ENCODE measurements at places on chromosomes 12 and 14.

DNA sequence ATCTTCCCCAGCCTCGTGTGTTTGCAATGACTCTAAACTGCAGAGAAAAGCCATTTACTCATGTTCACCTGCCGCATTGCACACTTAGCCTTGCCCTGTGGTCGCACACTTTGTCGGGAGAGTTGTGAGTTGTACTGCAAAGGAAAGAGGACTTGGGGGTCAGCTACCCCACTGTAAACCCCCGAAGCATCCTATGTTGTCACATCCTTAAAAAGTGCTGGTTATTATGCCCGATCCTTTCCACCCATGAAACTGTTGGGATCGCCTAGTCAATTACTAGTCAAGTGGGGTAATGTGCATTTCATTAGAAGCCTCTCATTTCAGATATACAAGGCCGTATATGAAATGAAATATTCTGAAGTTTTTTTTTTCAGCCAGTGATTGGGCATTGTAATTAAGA lies 98.2 kb downstream of the SRRM4 start:
- no peak for DNase-seq

DNA sequence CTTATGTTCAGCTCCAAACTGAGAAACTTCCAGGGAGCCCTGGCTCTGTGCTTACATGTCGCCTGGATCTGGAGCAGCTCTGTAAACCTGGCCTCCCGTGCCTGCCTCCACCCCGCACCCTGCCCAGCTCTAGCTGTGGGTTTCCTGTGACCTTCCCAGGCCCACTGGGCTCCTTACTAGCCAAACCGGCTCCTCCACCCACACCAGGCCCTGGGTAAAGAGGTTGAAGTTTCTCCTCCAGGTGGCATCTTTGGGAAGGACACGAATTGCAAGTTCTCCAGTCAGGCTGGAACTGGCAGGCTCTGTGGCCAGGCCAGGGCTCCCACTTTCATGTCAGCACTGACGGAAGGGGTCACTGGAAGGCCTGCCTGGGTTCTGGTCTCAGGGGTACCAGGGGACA lies 60.9 kb upstream of the ZFP36L1 start:
- no peak for DNase-seq

DNA sequence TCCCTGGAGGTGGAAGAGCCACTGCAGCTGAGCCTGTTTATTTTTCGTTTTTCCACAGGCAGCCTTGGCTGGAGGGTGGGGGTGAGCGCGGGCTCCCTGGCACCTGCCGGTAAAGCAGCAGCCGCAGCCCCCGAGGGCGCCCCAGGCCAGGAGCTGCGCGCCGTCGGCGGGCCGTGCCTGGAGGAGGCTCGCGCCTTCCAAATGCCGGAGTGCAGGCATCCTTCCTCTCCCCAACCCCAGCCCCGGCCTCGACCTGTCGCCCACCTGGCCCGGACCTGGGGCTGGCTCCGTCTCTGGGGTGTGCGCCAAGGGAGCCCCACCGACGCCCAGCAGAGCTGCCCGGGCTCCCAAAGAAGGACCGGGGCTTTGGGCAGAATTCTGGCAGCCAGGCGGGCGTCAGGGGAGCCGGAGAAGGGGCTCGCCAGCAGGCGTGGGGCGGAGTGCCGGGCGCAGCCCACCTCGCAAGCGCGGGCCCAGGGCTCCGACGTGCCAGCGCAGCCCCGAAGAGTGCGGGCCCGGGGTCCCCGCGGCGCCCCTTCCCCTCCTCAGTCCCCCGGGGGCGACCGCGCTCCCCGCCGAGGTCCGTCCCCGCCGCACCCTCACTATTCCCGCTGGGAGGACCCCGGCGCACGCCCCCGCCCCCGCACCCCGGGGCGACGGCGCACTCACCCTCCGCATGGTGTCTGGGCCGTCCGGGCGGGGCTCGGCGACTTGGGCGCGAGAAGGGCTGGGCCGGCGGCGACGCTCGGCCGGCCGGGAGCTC lies 130.3 kb downstream of the NDUFA12 start:
- no peak for DNase-seq

DNA sequence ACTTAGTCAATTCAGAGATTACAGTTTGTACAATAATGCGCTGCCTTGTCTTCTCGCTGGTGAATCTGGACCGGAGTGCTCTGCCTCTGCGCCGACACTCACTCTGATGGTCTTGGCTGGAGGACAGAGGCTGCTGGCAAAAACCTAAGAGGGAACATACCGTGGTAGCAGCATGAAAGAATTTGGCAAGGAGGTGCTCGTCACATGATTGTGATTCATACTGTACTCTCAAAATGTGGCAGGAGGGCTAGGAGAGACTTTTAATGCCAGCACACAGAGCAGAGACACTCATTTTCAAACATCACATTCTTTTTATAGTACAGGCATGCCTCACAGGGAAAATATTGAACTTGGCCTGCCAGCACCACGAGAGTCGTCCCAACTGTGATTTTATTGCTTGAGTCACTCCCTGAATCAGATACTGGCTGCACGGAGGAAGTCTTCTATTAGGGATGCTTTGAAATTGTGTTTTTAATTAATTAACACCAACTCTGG lies 67.8 kb downstream of the HMGA2 start:
- DNase-seq = no peak

GRCh38 chr14:58731465-58732293 lies 93.9 kb downstream of the DACT1 start:
- no peak for DNase-seq

- no peak for DNase-seq
These were observed 14.6 kb downstream of the MEG3 start for GRCh38 chr14:100840286-100841065.

GRCh38 chr14:29896354-29896821 lies 31.3 kb downstream of the PRKD1 start:
- no peak for DNase-seq

GRCh38 chr14:65287264-65288131 lies 125.0 kb upstream of the FUT8 start:
- DNase-seq = peak; percentile 66

DNA sequence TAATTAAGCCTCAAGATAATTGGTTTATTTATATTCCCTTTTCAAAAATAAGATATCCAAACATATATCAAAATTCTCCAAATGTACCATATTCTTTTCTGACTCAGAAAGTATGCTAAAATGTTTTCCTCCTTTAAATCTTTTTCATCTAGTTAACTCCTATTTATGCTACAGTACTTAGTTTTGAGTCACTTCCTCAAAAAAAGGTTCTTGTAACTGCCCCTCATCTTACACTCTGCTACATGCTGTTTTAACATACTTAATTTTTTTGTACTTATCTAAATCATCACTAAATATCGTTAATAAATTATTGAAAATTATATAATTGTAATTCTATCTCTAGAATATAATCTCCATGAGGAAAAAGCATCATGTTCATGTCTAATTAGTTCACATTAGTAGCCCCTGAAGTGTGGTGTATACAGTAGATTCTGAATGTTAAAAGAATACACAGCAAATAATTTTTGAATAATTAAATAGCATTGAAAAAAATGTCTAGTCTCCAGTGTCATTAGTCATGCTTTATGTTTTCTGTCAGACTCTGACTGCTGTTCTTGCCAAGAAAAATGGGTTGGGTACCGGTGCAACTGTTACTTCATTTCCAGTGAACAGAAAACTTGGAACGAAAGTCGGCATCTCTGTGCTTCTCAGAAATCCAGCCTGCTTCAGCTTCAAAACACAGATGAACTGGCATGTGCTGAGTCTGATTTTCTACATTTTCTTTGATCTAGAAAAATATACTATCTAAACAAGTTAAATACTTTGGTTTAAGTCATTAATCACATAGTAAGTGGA lies 3.5 kb downstream of the KLRD1 start:
- no peak for DNase-seq

DNA sequence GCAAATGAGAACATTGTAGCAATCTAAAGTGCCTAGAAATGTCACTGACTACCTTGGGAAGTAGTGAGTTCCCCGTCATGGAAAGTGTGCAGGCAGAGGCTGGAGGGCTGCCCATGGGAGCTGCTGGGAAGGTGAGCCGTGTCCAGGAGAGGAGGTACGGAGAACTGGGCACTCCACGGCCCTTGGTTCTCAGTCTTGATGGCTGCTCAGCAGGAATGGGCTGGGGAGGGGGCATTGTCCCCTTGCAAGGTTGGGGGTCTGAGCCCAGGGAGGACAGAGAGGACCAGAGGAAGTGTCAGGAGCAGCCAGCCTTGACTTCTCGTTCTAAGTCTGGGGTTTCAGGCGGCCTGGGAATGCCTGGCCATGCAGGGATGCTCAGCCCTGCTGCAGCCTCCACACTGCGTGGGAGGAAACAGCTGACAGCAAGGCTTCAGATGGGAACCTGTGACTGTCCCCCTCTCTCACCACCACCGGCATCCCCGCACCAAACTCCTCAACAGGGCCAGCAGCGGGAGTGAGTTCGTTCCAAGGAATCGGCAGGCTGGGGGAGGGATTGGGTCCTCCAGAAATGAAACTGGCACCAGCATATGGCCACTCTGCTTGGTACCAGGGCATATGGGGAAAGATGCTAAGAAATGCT lies 140.2 kb downstream of the BCL11B start:
- DNase-seq = no peak

GRCh38 chr12:8860165-8860961 lies 37.9 kb downstream of the A2ML1 start:
- peak; percentile 36 for DNase-seq

DNA sequence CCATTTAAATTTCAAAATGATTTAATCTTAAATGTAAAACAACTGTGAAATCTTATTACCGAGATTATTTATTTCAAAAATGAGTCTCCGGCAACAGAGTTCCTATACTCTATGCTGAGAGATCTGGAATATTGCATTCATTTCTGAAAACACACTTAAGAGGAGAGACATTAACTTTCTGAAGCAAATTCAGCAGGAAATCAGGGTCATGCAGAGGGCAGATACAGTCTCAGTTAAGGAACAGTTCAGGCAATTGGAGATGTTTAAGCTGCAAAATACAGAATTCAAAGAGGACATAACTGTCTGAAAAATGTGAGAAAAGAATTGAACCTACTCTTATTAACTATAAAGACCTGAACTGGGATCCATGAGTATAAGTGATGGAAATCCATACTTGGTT lies 320.7 kb downstream of the PAWR start:
- DNase-seq = no peak

DNA sequence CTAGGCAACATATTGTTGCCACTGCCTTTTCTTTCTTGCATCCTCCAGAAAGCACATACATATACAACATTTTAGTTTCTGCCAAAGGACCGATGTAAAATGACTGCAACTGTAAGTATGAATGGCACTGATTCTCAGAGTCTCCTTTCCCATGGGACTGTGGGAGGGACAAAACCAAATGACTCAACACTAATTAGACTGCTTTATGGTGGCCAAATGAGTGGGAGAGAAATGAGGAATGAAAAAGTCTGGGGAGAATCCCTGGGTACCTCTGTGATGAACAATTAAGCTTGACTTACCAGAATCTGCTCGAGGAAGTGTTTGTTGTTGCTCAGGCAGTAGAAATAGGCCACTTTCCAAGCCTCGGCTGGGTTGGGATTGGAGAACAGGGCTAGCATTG lies 10.1 kb downstream of the ZFYVE26 start:
- DNase-seq = no peak

DNA sequence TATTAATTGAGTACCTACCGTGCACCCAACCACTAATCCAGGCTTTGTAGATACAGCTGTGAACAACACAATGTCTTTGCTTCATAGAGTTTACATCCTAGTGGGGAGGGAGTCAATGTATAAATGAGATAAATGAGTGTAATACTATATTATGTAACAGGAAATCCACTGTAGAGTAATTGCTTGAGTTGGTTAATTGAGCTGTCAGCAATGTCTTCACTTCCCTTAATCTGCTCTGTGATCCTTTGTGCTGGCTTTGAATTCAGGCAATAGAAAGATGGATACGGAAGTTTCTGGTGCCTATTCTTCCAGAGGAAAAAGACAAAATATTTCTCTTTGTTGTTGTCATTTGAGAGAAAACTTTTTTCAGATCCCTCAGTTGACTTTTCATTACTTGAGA lies 104.0 kb upstream of the SLC16A7 start:
- no peak for DNase-seq

GRCh38 chr14:20855652-20856291 lies 35.4 kb upstream of the RNASE3 start:
- DNase-seq = peak; percentile 68
